Aorta (tissue), 5 donors: ENCODE measurements at places on chromosomes 6 and 20.
A peak's percentile ranks its signal among the peaks of the same experiment; 100 is the strongest.

DNA sequence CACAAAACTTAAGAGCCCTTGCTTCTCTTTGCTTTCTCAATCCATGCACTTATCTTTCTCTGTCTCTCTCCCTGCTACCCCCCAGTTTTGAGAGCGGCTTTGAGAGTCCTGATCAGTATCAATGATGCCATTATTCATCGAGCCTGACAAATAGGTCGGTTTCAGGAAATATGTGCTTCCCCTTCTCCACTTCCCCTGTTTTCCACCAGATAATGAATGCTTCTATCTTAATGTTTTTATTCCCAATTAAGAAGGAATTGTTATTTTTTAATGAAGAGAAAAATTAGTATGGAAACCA, 117.7 kb downstream of the KIF13A start:
- DNase-seq, result no peak

DNA sequence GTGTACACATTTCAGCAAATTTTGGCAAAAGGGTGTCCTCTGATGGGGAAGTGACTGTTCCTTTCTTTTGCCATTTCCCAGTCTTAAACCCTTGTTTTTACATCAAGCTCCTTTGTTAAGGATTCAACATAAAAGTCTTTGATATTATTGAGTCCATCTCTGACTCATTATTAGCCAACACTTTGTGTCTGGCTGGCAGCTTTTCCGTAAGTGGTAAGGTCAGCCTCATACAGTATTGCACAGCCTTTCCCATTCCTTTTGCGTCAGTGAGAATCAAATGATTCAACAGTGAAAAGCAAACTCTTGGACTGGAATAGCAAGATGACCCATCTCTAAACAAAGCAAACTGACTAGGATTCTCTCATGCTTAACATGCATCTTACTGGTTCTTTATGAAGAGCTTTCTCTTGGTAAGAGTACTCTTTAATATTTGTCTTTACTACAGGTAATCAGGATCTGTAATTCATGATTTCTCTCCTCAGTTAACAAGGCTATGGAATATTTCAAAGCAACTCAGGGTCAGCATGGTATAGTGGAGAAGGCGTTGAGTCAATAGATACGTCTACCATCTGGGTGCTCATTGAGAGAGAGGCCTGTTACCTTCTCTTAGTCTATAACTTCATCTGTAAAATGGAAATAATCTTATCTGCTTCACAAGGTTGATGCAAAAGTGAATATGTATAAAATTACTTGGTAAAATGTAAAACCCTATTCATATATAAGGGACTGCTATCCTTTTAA, 183.6 kb downstream of the PRL start:
- peak; percentile 59 for DNase-seq

DNA sequence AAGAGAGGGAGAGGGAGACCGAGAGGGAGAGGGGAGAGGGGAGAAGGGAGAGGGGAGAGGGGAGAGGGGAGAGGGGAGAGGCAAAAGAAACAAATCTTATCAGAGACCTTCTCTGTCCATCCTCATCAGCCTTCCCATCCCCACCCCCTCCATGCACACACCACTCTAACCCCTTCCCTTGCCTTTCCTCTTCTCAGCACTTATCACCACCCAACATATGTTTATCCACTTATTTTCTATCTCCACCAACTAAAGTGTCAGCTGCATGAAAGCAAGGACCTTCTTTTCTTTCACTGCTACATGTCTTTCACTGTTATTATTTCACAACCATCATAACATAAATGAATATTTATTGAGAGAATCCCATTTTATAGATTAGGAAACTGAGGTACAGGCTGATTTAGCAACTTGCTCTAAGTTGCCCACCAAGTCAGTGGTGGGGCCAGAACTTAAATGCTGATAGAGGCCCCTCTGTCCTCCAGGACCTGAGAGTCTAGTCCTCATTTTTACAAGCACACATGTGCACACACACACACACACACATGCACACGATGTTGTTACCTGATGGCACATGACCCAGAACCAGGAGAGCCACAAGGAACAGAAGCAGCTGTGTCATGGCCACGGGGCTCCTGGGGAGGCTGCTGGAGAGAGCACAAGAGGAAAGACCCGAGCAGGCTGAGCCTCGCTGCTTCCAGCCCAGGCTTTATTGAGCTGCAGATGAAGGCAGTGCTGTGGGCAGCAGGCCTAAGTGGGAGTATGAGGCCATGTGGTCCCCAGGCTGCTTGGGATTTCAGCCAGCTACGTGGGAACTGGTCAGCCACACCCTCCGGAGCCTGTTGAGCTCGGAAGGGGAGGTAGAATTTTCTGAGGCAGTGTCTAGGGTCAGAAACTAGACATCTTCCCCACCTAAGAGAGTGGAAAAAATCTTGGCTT, 2.3 kb downstream of the DEFB124 start:
- no peak for DNase-seq

DNA sequence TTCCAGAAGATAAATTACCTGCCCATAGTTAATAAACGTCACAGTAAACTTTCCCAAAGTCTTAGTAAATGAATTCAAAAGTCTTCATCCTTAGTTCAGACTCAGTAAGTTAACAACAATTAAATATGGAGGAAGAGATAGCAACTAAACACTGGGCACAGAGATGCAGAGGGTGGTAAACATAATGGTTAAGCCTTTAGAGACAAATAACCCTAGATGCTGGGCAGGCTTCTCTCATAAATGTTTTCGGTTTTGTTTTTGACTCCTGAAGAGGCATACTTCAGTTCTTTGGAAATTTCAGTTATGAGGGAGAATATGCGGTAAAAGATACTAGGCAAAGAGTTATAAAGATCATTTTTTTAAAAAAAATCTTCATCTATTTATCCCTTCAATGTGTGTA, 369.8 kb downstream of the FRK start:
- DNase-seq, result no peak

- no peak for DNase-seq
Measured at GRCh38 chr6:13089296-13089994, 238.9 kb downstream of the TBC1D7 start.

DNA sequence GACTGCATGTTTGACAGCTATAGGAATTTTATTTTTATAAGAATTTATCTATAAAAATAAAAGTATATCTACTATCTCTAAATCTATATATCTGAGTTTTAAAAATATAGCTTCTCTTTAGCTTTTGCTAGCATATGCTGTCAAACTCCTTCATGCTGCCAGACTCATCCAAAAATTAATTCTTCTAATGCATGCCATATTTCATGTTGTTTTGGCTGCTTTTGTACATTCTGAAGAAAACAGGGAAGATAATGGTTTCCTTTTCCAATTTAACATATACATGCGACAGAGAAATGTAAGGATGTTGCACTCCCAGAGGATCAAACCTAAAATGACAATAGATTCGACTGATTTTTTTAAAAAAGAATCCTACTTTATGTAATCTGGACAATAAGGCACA, 577.2 kb upstream of the FLRT3 start:
- DNase-seq, result no peak

DNA sequence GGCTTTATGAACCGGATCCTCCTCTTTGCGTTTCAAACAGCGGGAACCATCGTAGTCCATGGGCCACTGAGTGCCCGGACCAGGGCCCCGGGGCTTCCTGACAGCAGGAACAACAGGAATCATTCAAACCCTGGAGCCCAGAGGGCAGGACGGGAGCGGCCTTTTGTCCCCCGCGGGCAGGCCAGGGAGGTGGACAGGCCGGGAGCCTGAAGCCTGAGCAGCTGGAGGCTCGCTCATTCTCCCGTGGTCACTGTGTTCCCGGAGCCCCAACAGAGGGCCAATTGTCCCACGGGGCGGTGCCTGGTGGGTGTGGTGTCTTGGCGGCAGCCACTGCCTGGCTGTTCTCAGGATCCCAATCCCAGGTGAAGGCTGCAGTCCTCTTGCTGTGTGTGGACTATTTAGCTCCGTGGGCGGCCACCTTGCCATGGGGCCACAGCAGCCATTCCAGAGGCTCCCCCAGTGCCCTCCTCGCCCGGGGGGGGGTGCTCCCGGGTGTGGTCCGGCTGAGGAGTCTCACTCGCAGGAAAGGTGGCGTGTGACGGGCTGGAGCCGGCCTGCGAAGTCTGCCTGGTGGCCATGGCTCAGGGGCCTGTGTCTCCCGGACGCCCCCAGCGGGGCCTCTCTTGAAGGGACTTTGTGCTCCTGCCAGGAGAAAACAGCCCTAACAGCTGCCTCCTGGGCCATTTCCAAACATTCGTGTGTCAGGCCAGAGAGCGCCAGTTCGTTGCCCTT, 77.2 kb upstream of the BHLHE23 start:
- peak; percentile 67 for DNase-seq

DNA sequence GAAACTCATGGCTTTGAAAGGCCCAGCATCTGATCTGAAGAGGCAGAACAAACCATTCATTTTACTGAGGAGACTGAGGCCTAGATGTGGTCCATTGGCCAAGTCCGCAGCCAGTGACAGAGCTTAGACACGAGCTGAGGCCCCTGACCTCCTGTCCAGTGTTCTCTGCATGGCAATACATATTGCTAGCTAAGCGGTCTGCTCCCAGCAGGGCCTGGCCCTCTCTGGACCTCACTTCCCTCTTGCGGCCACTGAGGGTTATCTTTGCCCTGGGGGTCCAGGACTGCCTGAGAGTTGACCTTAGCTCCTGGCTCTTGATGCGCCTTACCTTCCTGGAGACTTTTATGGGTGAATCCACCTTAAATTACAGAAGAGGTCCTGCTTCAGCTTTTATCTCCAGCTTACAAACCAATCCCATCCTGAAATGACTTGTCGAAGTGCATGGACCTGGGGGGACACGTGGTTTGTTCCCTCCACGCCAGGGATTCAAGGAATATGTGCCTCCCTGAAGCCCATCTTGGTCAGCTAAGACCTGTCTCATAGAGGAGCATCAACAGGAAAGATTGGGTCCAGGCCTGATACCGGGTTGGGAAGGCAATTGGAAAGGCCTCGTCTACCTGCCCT, 75.6 kb downstream of the CNBD2 start:
- no peak for DNase-seq

- DNase-seq, result no peak
Measured at GRCh38 chr6:29661071-29661470, 4.2 kb downstream of the MOG start.

- DNase-seq, result no peak
Measured at GRCh38 chr20:54648421-54649142, 173.2 kb downstream of the DOK5 start.
